ELR (cell line): ENCODE measurements at places on chromosomes 5 and 9.
A peak's percentile ranks its signal among the peaks of the same experiment; 100 is the strongest.

DNA sequence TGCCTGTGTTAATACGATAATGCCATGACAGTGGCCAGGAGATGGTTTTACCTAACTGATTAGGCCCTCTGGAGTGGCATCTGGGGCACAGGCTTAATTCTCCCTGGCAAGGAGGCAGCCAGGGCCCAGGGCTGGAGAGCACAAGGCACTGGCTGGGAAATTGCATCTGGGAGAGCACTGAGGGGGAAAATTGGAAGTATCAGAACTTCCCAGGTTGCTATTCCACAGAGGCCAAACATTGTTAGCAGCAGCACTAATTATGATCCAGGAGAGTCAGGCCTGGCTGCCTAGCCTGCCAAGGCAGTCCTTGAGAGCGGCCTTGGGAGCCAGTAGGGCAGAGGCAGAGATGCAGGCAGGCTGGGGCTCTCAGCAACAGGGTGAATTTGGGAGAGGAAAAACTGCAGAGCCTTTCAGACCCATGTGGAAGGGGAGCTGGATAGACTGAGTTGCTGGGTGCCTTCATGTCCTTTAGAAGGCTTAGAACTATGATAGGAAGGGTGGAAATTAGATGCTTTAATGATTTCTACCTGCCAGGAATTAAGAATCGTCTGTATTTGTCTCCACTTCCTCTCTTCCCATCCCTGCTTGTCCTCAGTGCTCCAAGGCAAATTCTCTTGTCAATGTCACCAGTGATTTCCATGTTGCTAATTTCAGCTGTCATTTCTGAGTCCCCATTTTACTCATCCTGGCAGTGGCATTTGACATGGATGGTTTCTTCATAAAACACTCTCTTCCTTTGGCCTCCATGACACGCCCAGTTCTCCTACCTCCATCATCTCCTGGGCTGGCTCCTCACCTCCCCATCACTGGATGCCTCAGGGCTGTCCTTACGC, 56.1 kb upstream of the HSPA9 start:
- DNase-seq: no peak

GRCh38 chr5:69502767-69503488, 10.3 kb downstream of the OCLN start:
- peak; percentile 79 for DNase-seq

DNA sequence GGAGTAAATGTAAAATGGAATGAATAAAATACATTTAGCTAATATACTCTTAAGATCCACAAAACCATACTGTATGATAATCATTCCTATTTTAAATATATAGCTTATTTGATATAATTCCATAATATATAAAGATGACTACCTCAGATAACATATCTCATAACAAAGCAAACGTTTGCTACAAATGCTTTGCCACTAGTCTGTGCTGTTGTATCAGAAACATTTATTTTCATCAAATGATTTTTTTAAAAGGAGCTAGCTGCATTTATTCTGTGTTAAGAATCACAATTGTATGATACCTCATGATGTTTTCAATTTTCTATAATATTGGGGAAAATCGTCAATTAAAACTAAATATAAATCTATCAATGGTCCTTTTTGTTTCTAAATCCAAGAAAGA, 567.2 kb downstream of the PTPRD start:
- no peak for DNase-seq

- no peak for DNase-seq
These were observed 78.6 kb downstream of the AMBP start for GRCh38 chr9:113999256-114000062.

GRCh38 chr5:89994266-89994665, 415.3 kb downstream of the CETN3 start:
- no peak for DNase-seq

DNA sequence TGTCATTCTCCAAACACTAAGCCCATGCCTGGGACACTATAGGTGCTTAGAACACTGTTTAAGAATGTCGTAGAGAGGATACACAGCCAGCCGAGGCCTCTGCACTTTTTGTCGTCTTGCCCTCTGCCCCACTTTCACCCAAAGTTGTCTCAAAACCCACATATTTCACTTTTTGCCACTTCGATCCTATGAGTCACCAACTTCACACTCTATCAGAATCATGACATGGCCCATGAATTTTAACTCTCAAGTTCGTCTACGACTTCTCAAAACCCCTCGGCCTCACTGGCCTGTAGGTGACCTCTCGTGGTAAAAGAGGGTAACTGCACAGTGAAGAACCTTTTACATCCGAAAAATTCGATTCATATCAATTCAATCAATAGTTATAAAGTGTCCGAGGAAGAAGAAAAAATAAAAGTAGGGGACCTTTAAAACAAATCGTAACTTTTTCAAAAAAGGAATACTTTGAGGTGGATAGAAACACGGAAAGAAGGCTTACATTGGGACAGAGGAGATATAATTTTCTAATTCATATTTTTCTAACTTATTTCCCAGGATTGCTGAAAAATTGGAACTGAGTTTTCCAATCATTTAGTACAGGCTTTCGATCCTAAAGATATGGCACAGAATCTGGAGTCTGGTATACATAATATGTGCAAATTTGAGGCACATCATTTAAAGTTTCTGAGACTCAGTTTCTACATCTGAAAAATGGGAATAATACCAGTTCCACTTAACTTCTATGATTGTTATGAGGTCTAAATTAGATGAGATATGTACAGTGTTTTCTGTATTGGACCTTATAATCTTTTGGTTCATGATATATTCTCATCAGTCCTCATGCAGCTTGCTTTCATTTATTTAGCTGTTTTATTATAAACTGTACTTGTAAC, 122.6 kb downstream of the APBA1 start:
- DNase-seq: peak; percentile 65

GRCh38 chr9:111615928-111616327, 15.2 kb upstream of the DNAJC25 start:
- DNase-seq: no peak
